ENCODE measurements at places on chromosomes 3 and 15. TPM values are rescaled to one million over a fixed set of nuclear protein-coding genes. Genes with fewer than 3 reads are reported as not detected.

Gene NEIL1
- total RNA-seq, result 9.5 TPM

Gene DCP1A
- total RNA-seq, result 23.6 TPM

- no peak for DNase-seq
These were observed 142.0 kb upstream of the CBLB start for GRCh38 chr3:106010829-106011228.

GRCh38 chr3:140292170-140292569 lies 357.2 kb downstream of the CLSTN2 start:
- DNase-seq, result peak; percentile 33

GRCh38 chr3:149449182-149449581 lies 25.3 kb upstream of the TM4SF4 start:
- DNase-seq, result no peak

DNA sequence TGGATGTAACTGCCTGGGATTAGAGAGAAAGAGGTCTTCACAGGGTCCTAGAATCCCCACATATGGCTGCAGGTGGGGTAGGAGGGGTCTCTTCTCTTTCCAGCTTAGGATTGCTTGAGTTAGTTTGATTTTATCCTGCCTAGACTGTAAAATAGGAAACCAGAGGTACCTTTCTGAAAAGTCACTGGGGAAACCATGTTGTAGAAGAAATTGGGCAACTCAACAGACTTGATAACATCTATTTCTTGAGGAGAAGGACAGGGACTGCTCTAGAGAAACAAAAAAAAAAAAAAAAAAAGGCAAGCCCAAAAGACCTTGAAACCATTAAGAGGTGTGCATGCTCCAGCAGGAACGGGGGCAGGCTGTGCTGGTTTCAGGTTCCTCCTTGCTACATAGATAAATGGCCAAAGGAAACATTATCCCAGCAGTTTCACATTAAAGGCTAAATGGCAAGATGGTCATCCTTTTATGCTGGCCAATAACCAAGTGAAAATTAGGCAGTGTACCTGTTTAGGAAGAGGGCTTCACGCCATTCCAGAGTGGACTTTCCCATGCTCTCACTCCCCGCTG lies 116.1 kb downstream of the ALDH1A2 start:
- DNase-seq, result no peak

Measured in MCF 10A (cell line).